Suppressor macrophage (primary cell): ENCODE measurements at places on chromosomes 4 and X.

- peak; percentile 63 for DNase-seq
Measured at GRCh38 chr4:8419222-8420041, 21.1 kb downstream of the ACOX3 start.

DNA sequence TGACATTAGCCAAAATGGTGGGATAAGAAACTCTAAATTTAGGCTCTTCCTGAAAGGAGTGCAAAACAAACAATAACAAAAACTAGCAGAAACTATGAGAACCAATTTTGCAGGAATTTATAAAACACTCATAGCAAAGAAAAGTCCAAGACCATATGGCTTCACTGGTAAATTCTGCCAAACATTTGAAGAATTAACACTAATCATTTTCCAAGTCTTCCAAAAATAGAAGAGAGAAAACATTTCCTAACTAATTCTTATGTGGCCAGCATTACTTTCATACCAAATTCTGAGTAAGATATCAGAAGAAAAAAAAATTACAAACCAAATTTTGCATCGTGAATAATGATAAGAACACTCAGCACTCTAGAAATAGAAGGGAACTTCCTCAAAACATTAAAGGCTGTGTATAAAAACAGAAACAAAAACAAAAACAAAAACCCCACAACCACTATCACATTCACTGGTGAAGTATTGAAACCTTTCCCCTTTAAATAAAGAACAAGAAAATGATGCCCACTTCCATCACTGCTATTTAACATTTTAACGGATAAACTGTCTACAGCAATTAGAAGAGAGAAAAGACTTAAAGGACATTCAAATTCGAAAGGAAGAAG is 524.3 kb upstream of the GALNTL6 start:
- no peak for DNase-seq

DNA sequence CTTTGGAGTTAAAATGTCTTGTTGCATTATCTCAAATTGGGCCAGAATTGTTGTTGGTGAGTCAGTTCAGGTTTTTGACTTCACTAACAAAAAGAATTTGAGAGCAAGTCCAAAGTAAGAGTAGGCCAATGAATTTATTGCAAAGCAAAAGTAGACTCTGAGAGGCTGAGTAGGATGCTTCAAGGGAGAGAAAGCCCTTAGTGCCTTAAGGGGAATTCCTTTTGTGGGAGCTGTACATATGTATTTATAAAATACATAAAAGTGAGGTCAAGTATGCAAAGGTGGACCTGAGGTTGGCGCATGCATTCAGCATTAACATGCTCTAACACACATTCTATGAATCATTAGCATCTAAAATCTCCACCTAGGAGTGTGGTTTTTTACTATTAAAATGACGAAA is 565.4 kb downstream of the GRXCR1 start:
- no peak for DNase-seq

DNA sequence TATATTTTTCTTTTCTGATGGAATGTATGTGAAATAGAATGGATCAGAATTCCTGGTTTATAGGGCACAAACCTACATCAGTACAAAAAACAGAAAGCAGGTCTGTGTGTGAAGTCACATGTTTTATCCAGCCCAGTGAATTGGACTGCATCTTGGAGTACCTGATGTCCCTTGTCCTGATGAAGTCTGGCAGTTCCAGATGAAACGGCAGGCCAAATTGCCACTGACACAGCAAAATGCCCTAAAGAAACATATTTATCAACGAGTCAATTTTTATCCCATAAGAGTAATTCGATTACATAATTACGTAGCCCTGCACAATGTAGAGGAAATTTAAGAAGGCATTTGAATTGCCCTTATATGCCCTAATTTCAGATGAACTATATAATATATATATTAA is 37.8 kb upstream of the ATP6AP2 start:
- no peak for DNase-seq

GRCh38 chrX:93977641-93978040 is 303.6 kb downstream of the FAM133A start:
- DNase-seq: no peak

DNA sequence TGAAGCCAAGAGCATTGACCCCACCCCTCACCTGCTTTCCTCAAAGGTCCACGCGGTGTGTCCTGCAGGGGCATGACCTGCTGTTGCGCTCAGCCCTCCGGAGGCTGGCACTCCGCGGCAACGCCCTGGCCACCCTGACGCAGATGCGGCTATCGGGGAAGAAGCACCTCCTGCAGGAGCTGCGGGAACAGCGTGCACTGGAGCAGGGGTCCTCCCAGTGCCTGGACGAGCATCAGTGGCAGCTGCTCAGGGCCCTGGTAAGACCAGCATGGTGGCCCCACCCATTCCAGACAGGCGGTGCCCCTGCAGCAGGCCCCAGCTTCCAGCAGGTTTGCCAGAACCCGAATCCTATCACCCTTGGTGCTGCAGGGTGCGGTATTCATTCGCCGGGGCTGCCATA is 86.0 kb downstream of the EVC start:
- DNase-seq: no peak

GRCh38 chrX:82816001-82816400 is 692.1 kb upstream of the POU3F4 start:
- DNase-seq: no peak

- no peak for DNase-seq
Measured at GRCh38 chr4:5839332-5839731, 53.6 kb downstream of the CRMP1 start.

DNA sequence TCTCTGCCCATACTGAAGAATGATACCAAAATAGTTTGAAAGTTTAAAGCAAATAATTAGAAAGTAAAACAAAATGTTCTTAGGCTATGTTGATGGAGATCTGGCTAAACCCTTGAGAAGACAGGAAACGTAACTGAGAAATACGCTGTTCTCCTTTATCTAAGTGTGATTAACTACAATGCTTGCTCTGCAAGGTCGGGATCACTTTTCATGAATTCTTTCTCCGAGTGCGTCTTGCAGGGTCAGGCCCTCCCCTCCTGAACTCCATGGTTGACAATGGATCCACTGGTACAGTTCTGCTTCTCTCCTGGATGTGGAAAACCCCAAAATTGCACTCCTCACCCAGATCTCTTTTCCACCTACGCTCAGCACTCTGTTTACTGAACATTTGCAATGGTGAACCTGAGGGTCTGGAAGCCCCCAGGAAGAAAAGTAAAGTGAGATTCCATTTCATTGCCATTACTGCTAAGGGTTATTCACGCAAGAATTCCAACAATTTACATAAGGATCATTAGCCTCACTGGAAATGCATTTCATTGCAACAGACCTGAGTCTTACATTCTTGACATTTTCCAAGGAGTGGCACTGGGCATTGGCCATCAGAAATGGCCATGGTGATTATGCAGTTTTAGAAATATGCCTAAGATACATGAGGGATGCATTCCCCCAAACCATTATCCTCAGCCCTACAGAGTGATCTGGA is 24.6 kb upstream of the WWC2 start:
- DNase-seq: no peak

DNA sequence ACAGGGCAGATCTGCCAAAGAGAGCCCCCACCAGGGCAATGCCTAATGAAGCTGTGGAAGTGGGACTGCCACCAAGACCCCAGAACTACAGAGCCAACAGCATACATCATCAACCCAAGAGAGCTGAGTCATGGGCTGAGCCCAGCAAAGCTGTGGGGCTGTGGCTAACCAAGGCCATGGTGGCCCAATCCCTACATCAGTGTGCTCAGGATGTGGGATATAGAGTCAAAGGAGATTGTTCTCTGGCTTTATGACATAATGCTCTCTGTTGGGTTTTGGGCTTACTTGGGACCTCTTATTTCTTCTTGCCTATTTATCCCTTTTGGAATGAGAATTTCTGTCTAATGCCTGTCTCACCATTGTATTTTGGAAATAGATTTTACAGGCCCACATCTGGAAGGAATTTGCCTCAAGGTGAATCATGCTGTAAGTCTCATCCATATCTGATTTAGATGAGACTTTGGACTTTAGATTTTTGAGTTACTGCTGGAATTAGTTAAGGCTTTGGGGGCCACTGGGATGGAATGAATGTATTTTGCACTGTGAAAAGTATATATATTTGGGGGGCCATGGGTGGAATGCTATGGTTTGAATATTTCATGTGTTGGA is 5.4 kb upstream of the PRDM5 start:
- DNase-seq: no peak

DNA sequence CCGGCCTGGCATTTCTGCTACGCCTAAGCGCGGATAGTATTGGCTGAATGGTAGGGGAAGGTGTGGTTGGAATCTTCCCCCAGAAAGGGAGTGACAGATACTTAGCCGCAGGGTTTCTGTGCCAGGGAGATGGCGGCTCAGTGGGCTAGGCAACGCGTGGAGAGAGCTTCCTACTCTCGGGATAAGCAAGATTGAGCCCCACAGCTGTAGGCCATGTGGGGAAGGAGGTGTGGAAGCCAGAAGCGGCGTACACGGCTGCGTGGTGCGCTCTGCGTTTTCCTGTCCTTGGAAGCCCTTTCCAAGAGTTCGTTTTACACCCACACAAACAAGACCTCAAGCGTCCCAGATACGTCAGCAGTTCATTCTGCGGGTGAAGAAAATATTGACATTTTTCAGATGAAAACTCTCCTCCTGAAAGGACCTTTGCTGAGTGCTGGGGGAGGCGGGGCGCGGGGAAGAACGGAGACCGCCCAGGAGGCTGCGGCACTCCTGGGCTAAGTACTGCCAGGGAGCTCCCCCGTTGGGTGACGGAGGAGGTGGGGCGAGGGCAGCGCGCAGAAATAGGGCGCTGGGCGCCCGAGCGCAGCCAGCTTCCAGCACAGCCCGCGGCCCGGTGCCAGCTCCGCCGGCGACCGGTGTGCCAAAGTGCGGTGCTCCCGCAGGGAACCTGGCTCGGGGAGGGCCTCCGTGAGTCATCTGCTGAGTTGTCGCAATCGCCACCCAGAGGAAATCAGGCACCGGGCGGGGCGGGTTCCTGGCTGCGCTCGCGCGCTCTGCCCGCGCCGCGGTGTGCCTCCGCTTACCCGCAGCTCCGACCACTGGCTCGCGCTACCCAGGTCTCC is at the start of gene GPAT3:
GPAT3 (plus strand) TSS at position 589 of the 842 bp plus-strand sequence. CDS start 515 bp downstream, outside the sequence.
- peak; percentile 83 for DNase-seq

- no peak for DNase-seq
Measured at GRCh38 chr4:87939978-87940690, 35.4 kb upstream of the SPP1 start.

GRCh38 chr4:174099712-174100111 is 183.8 kb downstream of the FBXO8 start:
- DNase-seq: no peak

- no peak for DNase-seq
Measured at GRCh38 chrX:145524931-145525330, 277.6 kb downstream of the SPANXN1 start.

DNA sequence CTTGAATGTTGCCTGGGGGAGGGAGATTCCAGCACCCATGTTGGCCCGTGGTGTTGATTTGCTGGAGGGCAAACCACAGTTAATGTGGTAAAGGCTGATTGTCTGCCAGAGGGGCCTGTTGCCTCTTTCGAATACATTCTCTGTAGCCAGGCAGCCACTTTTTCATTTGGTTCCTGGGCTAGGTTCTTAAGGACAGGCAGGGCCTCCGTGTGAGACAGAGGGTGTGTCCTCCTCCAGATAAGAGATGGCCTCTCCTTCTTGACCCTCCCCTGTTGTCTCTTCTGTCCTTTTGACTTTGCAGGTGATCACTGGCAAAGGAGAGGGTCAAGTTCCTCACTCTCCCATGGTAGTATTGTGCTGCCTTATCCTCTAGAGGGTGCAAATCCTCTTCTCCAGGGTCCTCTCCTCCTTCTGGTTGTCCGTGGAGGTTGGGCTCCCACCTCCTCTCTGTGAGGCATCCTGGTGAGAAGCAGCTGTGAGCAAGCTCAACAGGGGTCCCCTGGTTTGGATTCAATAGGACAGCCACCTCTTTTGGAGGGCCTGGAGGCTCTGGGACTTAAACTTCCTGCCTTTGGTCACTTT is 44.9 kb downstream of the ZNF182 start:
- DNase-seq: no peak

DNA sequence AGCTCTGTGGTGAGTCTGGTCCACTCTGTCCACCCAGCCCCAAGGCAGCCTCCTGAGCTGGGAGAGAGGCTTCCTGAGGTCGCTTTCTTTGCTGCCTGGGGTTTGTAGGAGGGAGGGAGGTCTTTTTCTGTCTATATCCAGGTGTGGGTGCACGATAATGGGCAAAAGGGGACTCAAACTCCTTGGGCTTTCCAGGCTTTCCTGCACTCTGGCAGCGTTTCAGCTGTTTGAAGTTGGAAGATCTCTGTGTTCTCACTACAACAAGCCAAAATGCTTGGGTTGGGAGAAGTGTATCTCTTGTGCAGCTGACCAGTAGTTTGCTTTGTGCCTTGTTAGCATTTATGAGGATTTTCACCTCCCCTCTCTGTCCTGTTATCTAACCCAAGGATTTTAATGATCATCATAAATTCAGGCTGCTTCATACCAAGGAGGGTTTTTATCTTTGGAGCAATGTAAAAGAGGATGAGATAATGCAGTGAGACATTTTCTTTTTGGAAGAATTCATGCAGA is 126.3 kb downstream of the REPS2 start:
- no peak for DNase-seq

DNA sequence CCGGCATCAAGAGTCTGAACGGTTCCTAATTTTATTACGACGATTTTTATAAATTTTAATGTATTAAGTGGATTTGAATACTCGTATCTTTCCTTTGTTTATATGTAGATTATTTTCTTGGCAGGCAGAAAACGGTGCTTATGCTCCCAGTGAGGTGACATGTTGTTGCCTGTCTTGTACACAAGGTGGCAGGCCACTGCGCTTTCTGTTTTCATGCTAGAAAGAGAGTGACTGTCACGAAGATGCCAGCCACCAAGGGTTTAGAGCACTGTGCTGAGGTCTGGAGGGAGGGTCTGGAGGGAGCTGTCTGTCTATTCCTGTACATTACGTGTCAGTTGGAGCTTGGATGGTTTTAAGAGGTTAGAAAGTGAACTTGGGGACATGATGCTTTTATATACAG is 87.7 kb downstream of the SHROOM2 start:
- DNase-seq: peak; percentile 62

GRCh38 chrX:147978931-147979330 is 2.2 kb upstream of the FMR1NB start:
- DNase-seq: no peak

- no peak for DNase-seq
Measured at GRCh38 chr4:160772668-160773067, 1391.1 kb downstream of the FSTL5 start.

- DNase-seq: no peak
Measured at GRCh38 chr4:134510544-134510943, 309.0 kb upstream of the PABPC4L start.

DNA sequence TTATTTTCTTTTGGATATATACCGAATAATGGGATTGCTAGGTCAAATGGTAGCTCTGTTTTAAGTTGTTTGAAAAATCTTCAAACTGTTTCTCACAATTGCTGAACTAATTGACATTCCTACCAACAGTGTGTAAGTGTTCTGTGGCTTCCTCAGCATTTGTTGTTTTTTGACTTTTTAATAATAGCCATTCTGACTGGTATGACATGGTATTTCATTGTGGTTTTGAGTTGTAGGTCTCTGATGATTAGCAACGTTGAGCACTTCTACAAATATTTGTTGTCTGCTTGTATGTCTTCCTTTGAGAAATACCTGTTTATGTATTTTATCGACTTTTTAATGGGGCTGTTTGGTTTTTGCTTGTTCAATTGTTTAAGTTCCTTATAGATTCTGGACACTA is 680.1 kb upstream of the GRIA3 start:
- no peak for DNase-seq
